Stimulated activated CD8-positive, alpha-beta memory T cell treated with anti-CD3 and anti-CD28 coated beads, Interleukin-4, amount 100 ng/mL, for 1 hour (primary cell): ENCODE measurements at places on chromosomes 4 and X.

GRCh38 chr4:76948443-76949275 is 893 bp upstream of the SEPTIN11 start:
- DNase-seq = peak; percentile 40

DNA sequence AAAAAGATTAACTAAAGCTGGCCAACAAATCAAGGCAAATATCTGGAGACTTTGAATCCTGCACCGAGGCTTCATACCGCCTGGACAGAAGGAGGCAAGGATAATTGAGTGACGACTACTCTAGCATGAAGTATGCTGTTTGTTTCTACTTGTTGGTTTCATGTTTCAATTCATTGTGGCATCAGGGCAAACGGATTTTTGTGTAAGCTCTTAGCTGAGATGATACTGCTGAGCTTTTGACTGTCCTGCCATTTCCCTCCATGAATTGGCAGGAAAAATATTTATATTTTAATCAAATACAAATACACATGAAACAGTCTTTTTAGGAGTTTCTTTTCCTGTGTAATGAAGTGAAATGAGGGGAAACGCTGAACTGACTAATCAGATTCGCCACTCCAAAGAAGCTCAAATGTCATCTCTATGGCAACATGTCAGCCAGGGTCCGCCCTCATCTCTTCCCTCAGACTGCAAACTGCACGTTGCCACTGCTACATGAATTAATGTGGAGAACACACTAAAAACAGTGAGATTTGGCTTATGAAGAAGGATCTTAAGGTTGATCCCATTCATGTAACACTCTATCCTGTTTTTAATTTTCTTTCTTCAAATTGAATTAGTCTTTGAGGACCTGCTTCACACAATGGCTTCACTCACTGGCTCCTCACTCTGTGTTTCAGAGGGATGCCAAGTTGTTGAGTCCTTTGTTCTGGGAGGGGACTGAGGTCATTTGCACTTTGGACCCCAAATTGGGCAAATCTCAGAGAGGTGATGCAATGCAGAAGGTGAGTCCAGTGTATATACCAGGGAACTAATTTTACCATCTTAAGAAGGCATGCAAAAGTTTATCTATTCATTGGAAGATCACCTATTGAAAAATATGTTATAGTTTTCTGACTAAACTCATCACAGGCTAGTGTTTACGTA is 149.6 kb upstream of the MID1 start:
- DNase-seq = no peak

- DNase-seq = no peak
Observed at GRCh38 chr4:88101165-88101564, 57.3 kb downstream of the ABCG2 start.

- no peak for DNase-seq
Observed at GRCh38 chrX:119999087-119999634, 55.6 kb upstream of the NKAP start.

- no peak for DNase-seq
Observed at GRCh38 chrX:83469551-83469950, 38.5 kb upstream of the POU3F4 start.

GRCh38 chrX:38811515-38812243 is 10.4 kb downstream of the MID1IP1 start:
- no peak for DNase-seq

DNA sequence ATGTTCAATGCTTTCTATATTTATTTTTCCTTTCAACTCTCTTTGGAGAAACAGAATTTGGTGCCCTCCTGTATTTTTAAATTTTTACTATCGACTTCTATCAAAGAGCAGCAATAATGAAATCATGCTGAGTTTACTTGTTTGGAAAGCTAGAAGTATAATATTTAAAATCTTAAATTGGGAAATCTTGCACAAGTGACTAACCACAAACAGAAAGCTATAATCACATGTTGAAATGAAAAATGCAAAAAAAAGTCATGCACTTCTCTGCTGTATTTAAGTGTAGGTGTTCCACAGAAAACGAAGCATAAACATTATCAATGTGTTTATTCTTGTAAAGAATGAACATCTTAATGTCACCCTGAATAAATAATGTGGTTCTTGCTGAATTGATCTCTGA is 306.1 kb downstream of the PCDH18 start:
- no peak for DNase-seq

DNA sequence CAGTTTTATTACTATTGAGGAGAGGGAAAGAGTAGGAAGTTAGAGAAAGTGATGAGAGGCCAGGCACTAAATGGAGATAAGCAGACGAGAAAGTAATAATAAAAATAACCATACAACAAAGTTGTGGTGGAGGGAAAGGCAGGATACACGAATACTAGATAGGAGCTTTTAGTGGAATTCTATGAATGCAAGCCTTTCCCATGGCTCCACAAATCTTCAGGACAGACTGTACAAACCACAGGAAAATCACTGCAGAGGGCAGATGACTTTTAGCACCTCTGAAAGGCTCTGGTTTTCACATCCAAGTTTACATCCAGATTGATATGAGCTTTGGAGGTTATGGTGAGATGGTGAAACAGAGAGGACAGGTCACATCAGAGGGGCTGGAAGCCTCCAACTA is 41.5 kb downstream of the TNIP3 start:
- no peak for DNase-seq

DNA sequence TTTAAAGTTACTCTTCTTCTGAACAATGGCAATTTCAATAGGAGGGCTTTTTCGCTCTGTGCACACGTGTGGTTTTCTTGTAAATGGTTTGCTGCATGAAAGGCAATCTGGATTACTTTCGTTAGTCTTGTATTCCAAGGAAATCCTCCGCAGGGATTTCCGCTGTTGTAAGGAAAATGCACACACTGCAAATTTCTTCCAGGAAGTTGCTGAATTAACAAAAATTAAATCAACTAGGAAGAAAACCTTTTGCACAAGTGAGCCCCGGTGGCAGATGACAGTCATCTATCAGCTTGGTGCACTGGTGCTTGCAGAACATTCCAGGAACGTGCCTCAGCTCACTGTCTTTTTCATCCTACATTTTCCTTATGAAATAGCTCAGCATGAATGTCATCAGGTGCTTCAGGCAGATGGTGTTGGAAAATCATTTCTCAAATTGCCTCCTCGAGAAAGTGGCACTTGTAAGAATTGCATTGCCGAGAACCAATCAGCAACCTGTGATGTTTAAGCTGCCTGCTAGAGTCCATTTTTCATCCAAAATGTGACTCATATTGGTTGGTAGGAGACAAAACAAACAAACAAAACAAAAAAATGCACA is 272.4 kb upstream of the VCX start:
- DNase-seq = no peak

DNA sequence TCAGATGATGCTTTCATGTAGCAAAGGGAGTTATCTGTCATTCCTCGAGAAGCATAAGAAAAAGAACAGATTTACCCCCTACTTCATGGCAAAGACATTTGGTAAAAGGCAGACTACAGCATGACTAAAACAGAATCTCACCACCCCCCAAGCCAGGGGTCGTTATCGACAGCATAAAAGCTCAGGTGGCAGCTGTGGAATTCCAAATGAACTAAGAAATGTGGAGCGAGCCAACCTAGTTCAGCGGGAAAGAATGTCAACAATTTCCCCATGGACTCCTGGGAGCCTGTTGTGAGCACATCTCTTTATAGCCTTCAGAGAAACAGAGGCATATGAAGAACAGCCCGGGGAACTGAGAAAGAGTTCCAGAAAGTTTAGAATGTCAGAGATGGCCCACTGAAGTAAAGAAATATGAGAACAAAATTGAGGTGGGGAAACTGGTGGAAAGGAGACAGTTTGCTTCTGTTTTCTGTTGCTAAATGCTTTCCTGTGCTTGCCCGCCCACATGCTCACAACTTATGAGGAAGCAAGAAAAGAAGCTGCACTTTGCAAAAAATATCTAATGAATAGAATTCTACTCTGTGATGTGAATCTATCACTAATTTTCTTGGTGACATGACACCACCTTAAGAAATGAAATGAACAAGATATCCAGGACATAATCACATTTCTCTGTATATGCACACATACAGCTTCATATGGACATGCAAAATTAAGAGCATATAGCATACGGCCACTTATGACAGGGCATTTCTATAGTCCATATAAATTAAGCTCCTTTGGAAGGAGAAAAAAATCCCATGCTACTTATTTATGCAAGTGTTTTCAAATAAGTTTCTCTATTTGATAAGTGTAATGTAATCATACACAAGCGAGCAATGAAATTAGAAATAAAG is 135.3 kb upstream of the MID1 start:
- no peak for DNase-seq

GRCh38 chrX:39439906-39440798 is 638.9 kb downstream of the MID1IP1 start:
- peak; percentile 1 for DNase-seq

DNA sequence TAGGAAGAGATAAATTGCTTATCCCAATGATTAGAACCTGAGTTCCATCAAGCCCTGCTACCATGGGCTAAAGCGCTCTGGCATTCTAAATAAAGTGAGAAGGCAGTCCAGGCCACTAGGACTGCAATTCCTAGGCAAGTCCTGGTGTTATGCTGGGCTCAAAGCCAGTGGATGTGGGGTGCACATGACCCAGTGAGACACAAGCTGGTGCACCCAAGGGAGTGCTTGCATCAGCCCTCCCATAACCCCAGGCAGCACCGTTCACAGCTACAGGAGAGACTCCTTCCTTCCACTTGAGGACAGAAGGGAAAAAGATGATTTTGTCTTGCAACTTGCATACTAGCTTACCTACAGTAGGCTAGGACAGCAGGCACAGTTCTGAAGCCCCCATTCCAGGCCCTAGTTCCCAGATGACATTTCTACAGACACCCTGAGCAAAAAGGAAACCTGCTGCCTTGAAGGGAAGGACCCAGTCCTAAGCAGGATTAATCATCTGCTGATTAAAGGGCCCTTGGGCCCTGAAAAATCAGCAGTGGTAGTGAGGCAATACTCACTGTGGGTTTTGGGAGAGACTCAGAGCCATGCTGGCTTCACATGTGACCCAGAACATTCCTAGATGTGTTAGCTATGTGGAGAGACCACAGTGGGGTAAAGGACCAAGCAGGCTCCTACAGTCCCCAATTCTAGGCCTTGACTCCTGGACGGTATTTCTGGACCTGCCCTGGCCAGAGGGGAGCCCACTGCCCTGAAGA is 77.8 kb downstream of the KLHL13 start:
- no peak for DNase-seq

- no peak for DNase-seq
Observed at GRCh38 chr4:107658400-107659336, 61.4 kb downstream of the PAPSS1 start.

DNA sequence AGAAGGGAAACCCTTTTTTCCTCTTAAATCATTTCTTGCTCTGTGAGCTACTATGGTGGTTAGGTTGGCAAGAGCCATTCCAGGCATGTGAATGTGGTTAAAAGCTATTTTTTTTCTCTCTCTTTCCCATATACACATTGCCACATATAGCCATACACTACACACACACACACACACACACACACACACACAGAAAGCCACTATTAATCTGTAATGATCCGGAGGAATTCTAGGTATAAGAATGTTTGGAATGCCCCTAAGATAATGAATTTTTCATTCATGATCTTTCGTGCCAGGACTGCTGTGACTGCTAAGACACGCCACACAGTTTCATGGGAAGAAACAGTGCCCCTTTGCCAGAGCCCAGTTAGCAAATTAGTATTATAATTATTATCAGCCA is 21.8 kb upstream of the TLL1 start:
- DNase-seq = no peak

DNA sequence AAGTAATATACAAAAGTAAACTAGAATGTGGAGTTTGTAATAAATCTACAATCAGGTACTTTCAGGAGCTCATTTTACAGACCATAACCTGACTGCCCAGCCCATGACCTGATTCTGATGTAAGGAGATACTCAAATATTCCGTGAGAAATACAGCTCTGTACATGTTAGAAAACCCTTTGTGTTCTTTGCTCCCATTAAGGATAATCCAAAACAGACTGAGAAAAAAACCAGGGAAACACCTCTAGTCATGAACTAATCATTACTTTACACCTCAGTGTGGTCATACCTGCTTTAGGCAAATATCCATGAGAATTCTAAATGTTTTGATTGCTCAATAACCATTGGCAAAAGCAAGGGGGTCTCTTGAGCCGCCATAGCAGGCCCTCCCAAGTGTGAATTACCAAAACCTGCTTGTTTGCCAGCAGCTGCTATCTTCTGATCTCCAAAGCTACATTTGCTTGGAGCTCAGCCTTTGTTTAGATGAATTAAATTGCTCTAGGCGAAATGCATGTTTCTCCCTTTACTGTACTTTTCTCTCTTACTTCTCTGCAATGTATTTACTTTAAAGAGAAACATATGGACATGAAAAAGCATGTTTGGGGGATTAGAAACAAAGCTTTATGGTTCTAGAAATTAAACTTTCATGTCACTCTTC is 79.1 kb downstream of the ANKRD50 start:
- DNase-seq = no peak

- no peak for DNase-seq
Observed at GRCh38 chrX:153482376-153483015, 12.1 kb upstream of the HAUS7 start.

- DNase-seq = no peak
Observed at GRCh38 chr4:157912212-157912611, 260.6 kb downstream of the GASK1B start.

DNA sequence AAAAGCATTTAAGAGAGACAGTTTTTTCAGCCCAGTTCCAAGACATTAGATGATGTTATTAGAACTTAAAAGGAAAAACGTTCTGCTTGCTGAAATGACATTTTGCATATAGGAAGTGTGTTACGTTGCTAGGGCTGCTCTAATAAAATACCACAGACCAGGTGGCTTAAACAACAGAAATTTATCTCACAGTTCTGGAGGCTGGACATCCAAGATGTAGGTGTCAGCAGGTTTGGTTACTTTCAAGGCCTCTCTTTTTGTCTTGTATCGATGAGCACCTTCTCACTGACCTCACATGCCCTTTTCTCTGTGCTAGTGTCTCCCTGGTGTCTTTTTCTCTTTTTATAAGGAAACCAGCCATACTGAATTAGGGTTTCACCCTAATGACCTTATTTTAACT is 204.7 kb downstream of the PACRGL start:
- no peak for DNase-seq

DNA sequence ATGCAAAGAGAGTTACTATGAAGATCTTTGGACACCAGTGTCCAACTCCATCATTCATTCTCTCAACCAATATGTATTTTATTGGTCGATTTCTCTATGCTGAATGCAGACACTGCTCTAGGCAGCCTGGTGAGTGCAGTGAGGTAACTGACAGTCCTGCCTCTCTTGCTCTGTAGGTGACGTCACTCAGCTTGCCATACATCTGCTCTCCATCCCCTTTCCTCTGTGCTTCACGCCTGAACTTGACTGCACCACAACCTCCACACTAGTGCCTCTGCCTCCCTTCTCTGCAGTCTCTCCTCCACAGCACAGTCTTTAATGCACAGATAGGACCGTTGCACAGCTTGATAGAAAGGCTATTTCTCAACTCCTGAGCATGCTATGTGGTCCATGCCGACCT is 344.9 kb upstream of the NOCT start:
- DNase-seq = no peak

DNA sequence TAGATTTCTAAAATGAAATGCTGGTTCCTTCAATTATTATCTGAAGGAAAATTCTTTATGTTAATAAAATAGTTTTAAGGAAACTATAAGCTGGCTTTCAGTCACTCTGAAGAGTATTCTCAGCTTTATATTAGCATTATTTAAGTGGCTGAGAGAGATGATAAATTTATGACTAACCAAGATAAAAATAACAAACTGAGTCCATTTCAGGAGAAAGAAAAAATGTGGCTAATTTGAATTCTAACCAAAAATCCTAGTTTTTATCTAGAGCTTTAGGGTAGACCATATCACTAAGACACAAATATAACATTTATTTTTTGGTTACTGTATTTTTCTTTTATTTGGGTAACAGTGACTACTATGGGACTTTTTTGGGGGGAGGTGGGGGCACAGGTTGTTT is 59.4 kb upstream of the NAP1L5 start:
- no peak for DNase-seq
